NCI-H69 (cell line): ENCODE measurements at places on chromosomes 3 and 15.

- DNase-seq, result no peak
Measured at GRCh38 chr15:60635507-60636352, 156.8 kb upstream of the ICE2 start.

- no peak for DNase-seq
Measured at GRCh38 chr15:33158366-33158765, 36.1 kb downstream of the FMN1 start.

DNA sequence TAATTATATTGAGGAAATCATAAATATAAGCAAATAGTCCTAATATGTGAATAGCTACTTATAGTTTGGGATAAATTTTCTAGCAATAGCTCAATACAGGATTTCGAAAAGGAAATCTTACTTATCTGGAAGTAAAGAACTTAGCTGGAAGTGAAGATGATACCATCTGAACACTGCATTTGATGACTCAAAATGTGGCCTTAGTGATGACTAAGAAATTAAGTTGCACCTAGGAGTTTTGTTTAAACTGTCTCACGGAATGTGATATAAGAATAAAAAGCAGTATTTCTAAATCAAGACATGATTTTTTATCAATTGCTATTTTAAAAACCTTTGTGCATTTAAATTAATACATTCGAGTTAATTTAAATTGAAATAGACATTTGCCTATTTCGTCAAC is 91.2 kb downstream of the EOMES start:
- DNase-seq, result no peak

- peak; percentile 13 for DNase-seq
Measured at GRCh38 chr15:101017093-101017754, 98.1 kb downstream of the LRRK1 start.

DNA sequence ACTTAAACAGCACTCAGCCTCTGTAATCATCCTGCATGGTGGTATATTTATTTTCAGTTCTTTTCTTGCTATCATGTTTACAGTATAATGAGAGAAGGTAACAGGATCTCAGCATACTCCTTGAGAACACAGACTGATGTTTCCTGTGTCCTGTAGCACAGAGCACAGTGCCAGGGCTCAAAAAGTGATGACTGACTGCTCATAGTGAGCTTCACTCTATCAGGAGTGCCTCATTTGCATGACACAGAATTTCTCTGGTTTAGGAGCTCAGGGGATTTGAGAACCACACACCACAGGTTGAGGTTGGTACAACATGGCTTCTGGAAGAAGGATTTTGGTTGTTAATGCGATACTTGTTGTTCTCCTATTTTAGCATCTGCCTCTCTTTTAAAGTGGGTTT is 68.5 kb upstream of the SLC2A2 start:
- DNase-seq, result no peak

- no peak for DNase-seq
Measured at GRCh38 chr15:79724804-79725203, 172.0 kb downstream of the MTHFS start.

DNA sequence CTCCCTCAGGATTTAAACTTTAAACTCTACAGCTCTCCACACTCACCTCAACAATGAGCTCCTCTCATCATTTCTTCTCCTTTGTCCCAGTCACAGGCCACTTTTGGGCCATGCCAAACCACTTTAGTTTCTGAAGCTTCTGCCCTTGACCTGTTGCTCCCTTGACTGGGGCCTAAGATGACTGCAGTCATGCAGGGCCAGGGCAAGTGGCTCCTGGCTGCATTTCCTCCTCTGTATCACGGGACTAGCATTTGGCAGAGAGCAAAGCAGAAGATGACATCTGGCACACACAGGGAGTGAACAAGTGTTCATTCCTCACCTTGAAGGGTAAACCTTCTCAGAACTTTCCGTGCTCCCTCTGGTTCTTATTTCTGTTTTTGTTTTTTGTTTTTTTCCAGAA is 136.9 kb downstream of the PDE8A start:
- DNase-seq, result no peak

DNA sequence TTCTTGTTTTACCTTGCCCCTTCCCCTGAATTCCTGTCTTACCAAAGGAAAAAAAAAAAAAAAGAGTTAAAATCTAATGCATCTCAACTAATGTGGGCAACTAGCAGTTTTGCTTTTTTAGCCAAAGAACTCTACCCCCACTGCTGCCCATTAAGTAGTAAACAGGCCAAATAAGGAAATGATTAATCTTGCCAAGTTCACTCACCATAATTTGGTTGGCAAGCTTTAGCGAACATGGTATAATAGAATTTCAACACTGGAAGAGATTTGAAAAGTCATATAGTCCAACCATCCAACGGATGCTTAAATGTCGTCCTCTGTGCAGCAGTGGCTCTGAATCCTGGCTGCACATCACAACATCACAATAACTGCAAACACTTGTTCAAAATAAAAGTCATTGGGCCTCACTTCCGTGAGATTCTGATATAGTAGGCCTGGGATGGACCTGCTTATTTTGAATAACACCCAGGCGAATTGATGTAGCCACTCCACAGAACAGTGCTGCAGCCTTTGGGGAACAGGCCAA is 142.0 kb upstream of the UBE2E1 start:
- DNase-seq, result no peak
